Left lung (tissue), 14 donors: ENCODE measurements at places on chromosomes 13 and 19. TPM values are rescaled to one million over a fixed set of nuclear protein-coding genes. Genes with fewer than 3 reads are reported as not detected.

SLC17A7 gene
- total RNA-seq: 0.34 TPM

NLRP5 gene
- not detected for total RNA-seq

MATK gene
- total RNA-seq: 6.6 TPM

TEX29 gene
- 0.35 TPM for total RNA-seq

PSG7 gene
- not detected for total RNA-seq

LILRB1 gene
- 47.3 TPM for total RNA-seq

NRTN gene
- 1.5 TPM for total RNA-seq

UHRF1 gene
- 14.2 TPM for total RNA-seq
